ENCODE measurements at places on chromosomes 1 and 21. TPM values are rescaled to one million over a fixed set of nuclear protein-coding genes. Genes with fewer than 3 reads are reported as not detected.

The OR2L5 gene
- total RNA-seq: not detected

The A3GALT2 gene
- total RNA-seq: not detected

The HAPLN2 gene
- total RNA-seq: not detected

The SIM2 gene
- 0.96 TPM for total RNA-seq

The IL10 gene
- not detected for total RNA-seq

The CACNA1S gene
- total RNA-seq: not detected

The GJA4 gene
- 0.48 TPM for total RNA-seq

The F3 gene
- 791 TPM for total RNA-seq

The ZBTB21 gene
- 3.4 TPM for total RNA-seq

The CFAP74 gene
- not detected for total RNA-seq

The PAPPA2 gene
- total RNA-seq: 14.1 TPM

The LAPTM5 gene
- 0.21 TPM for total RNA-seq

The TMOD4 gene
- not detected for total RNA-seq

The PADI3 gene
- 0.43 TPM for total RNA-seq

The C8A gene
- total RNA-seq: not detected

The WNT2B gene
- 0.43 TPM for total RNA-seq

The AADACL4 gene
- total RNA-seq: not detected

The CLK2 gene
- total RNA-seq: 12.6 TPM
